ENCODE measurements at places on chromosomes 2 and 18.

DNA sequence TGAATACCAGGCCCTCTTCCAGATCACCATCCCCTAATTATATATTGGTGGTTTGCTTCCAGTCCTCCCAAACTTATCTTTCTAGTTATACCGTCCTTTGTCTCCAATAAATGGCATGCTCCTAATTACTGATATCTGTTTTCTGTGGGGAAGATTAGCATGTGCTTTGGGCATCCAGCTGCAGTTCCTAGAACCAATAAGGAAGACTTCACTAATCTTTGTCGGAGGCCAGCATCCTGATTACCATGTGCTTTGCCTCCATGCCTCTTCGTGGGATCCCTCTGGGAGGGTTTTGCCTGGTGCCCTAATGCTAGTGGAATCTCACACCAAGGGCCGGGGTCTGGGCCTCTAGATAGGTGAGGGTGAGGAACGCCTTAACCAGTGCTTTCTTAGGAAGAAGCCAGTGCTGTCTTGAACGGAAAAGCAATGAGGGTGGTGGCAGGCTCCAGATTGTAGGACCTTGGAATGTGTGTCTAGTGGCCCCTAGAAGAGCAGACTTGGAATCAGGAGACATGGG is 47.7 kb downstream of the ACKR3 start:
- no peak for DNase-seq

DNA sequence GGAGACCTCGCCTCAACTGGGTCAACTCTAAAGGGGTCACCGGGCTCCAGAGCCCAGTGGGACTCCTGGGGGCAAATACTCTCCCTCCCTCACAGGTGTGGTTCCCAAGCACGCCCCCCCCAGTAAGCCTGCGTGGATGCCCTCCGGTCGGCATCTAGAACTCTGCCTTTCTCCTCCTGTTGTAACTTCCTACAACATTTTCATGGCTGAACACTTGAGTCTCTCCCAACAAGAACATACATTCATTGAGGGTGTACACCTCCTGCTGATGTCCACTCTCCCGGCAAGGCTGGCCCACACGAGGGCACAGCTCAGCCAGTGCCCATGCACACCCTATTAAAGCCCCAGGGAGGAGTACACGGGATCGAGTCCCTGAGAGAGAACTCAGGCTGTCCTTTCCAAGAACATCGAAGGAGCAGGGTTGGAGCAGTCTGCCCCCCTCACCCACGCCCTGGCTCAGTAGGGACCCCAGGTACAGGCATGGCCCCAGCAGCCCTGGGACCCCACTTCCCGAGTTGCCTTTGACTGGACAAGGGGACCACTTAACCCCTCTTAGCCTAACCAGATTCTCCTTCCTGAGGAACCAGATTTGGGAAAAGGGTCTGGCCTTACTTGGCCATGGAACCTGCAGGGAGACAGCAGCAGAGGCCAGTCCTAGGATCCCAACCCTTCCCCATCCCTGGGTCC is 37.4 kb downstream of the FAM178B start:
- DNase-seq: no peak

GRCh38 chr2:229164545-229165249 is 106.4 kb downstream of the PID1 start:
- DNase-seq: no peak

DNA sequence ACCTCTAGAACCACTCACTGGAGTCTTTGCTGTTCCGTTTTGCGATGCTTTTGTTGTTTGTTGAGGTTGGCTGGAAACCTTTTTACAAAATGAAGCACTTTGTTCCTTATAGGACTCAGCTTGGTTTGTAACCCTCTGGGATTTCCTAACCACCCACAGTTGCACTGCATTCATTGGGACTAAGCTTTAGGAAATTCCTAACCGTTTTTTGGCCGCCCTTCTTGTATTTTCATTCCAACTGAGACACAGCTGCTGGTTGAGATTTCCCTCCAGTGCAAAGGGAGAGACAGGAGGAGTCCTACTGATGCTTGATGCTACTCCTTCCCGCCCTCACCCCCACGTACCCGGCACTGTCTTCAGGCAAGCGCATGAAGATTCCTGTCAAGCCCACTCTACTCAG is 6.1 kb upstream of the DIPK1C start:
- DNase-seq: no peak
